ENCODE measurements at places on chromosomes 11 and 22. TPM values are rescaled to one million over a fixed set of nuclear protein-coding genes. Genes with fewer than 3 reads are reported as not detected.
A peak's percentile ranks its signal among the peaks of the same experiment; 100 is the strongest.

GRCh38 chr22:22666307-22667091 lies 22.1 kb downstream of the GGTLC2 start:
- DNase-seq, result peak; percentile 51

The RPS25 gene
- total RNA-seq, result 953 TPM

GRCh38 chr11:94128291-94128745 lies 323 bp upstream of the PANX1 start:
- no peak for DNase-seq

GRCh38 chr11:19345519-19345847 lies 104.7 kb upstream of the E2F8 start:
- DNase-seq, result no peak

The GLYAT gene
- total RNA-seq, result 6.4 TPM

DNA sequence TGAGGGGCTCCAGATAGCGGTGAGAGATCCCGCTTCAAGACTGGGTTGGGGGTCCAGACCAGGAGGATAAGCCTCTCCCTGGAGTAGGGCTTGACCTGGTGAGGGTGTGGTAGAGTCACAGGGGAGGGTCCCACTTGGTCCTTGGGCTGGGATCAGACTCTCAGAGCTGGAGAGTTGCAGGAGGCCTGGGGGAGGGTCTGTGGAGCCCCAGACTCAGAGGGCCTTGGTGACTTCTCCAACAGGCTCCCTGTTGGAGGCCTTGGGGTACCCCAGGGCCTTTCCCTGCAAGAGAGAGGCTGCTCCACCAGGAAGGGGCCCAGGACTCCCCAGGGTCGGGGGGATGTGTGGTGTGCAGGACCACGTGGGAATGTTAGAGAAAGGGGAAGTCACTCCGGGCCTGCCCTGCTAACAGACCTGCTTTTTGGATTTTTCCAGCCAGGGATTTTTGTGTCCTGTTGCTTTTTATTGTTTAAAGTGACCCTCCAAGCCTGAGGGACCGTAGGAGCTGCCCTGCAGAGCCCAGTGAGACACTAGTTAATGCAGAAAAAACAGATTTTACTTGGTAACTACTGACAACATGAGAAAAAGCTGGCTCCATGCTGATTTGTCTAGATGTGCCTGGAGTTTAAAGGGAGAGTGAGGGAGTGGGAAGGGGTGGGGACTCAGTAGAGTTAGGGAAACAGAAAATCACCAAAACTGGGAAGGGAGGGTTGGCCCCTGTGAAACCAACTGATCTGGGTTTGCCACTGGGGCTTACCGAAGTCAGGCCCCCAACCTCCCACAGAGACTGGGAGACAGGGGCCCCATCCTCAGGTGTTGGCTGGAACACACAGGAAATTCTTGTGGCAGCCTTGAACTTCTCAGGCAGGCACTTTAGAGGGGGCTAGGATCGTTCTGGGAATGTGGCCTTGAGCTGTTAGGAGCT lies 801 bp upstream of the TXNRD2 start:
- no peak for DNase-seq

- DNase-seq, result no peak
Measured at GRCh38 chr22:27205492-27206373, 548.3 kb downstream of the MIAT start.

The POTEH gene
- not detected for total RNA-seq

Data from mesenteric fat pad (tissue), 1 donor.